ENCODE measurements at places on chromosomes 1 and 21.

GRCh38 chr1:26410706-26411623 is at the start of gene LIN28A:
Gene LIN28A, plus strand, starts transcription at chr1:26410817. Its CDS starts 75 bp downstream, at chr1:26410892.
- no peak for DNase-seq

DNA sequence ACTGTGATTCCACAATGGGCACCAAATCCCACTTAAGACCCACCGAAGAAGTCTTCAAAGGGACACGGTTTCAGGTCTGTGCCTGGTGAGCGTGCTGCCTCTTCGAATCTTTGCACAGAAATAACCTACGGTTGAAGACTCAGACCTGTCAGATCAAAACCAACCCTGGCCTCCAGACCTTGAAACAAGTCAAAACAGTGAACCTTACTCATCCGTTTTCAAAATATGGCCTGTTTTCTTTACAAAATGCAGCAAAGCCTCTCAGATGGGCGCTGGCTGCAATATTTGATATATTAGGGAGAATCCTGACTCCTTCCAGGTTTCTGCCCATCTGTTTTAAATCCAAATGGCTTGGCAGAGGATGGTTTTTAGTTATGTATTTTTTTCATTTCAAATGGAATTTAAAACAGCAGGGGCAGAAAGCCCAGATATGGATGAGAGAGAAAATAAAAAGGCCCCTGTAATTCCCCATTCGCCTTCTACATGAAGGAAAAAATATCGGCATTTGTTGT is 14.0 kb downstream of the JUN start:
- DNase-seq, result no peak

GRCh38 chr1:66374148-66374547 is 159.8 kb upstream of the SGIP1 start:
- DNase-seq, result peak; percentile 29

GRCh38 chr1:94971491-94971924 is 44.6 kb upstream of the CNN3 start:
- peak; percentile 93 for DNase-seq

DNA sequence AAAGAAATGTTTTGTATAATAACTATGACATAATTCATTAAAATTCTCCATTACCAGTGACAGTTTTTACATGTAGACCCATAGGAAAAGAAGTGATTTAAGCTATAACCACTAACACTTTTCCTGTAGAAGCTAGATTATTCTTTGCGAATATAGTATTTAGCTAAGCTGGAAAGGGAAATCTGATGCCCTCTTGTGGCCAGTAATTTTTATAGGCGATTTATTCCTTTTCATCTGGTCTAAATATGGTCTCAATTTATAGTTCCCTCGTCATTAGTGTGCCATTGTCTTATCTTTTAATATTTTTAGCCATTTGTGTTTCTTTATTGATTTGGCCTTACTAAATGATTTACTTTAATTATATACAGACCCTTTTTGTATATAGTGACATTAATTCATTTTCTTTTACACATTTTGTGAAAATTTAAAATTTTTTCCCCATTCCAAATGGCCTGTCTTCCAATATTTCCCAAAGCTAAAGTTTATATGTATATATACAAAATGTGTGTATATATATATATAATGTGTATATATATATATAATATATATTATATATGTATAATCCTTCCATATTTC is 26.7 kb downstream of the BTG3 start:
- peak; percentile 61 for DNase-seq

DNA sequence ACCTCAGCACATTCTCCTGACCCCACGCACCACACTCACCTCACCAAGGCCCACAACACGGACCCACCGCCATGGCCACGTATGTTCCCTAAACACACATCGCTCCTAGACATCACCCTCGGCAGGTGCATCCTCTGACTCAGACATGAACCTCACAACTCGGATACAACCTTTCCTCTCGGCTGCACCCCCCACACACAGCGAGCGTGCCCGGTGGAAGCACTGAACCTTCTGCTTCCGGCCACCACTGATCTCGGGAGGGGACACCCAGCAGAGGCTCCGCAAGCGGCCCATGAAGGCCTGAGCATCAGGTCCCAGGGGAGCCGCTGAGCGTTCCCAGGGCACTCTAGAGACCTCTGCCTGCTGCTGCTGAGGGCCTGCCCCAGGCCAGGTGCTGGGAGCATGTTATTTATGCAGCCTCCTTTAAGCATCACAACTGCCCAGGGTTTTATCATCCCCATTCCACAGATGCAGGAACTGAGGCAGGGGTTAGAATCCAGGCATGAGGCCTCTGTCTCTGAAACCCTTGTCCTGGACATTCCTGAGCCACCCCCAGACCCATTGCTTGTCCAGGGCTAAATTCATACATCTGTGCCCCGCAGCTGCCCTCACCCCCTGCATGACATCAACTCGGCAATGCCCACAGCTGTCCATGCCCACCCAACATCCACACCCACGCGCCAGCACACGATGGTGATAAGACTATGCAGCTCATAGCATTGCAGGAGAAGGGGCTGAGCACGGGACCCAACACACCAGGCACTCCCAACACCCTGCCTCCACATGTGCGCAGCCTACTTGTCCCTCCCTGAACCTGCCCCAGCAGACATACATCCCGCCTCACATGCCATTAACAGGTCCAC is 27.0 kb downstream of the SDC3 start:
- no peak for DNase-seq

DNA sequence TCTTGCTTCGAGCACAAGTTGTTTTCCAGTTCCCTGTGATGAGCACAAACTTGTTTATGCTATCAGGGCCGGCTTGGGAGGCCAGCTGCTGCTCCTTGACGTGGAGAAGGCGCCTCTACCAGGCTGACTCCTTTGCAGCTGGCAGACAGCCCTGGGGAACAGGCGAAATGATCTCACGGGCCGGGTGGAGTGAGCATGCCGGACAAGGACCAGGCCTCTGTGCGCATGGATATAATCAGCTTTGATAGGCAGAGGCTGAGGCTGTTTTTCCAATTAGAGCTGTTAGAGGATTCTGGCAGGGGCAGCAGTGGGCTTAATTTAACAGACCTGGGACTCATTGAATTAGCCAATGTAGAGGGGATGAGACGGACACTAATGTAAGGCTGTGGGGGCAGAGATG is 38.9 kb downstream of the FAM163A start:
- DNase-seq, result peak; percentile 17

DNA sequence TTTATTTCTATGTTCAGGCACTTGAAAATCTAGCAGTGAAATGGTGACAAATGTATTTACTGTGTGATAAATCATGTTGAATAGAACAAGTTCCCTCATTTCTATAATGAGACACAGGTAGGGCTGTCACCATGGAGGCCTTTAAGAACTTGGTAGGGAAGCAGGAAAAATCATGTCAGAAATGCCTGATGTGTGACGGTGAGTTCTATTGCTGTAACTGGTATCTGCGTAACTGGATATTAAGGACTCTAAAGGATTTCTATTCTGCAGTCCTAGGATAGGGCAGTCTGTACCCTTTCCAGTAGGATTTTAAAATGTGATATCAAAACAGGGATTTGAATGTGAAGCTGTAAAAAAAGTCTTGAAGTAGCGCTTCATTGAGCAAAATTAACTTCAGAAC is 15.5 kb downstream of the ACTN2 start:
- no peak for DNase-seq

DNA sequence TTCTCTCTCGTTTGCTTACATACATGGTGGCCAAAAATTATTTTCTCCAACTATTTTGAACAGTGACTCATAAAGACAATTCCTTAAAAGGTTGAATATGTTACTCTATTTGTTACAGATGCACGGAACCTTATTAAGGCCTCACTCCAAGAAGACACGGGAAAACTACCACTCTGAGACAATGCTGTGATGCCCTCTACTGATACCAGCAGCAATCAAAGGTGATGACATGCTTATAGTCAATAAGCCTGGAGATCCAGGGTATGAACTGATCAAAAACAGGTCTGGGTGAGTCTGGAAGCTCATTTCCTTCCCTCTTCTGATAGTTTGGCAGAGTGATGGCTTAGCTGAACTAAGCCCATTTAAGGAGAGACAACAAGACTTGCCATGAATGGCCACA is 563.0 kb downstream of the LRRIQ3 start:
- DNase-seq, result no peak

DNA sequence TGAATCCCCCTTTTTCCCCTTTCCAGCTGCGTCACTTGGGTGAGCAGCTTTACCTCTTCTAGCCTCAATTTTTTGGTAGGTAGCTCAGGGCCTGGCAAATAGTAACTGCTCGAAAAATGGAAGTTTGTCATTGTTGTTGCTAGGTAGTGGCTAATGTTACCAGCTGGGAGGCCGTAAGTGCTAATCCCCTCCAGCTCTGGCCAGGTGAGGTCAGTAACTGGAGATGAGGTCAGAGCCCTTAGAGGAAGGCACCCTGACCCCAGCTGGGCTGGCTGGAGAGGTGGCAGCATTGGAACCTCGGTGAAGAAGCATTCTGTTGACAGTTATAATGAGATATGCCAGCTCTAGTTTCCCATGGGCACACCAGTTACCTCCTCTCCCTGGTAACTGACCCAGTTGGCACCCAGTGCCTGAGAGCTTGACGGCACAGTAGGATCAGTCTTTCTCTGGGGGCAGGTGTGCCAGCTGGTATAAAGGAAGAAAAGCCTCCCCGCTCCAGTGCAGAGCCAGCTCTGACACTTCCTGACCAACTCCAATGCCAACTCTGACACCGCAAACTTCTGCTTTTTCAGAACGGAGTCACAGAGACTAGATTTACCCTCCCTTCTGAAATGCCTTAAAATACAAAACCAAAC is 35.0 kb upstream of the SLC2A1 start:
- no peak for DNase-seq

DNA sequence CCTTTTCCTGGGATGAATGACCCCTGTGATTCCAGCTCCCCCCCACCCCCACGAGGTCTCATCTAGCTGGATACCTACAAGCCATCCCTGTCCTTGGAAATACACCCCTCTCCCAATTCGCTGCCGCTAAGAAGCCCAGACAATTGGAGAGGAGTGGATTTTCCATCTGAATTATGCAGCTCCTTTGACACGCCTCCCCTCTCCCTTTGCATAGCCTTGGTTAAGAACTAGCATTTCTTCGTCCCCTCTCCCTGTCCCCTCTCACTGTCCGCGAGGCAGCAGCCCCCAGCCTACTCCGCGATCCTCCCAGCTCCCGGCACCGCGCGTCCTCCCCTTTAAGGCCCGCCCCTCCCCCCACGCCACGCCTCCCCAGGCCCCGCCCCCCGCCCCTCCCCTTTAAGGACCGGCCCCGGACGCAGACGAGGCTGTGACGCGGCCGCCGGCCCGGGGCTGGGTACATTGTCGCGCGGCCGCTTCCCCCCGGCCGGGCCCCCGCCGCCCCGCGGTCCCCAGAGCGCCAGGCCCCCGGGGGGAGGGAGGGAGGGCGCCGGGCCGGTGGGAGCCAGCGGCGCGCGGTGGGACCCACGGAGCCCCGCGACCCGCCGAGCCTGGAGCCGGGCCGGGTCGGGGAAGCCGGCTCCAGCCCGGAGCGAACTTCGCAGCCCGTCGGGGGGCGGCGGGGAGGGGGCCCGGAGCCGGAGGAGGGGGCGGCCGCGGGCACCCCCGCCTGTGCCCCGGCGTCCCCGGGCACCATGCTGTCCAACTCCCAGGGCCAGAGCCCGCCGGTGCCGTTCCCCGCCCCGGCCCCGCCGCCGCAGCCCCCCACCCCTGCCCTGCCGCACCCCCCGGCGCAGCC is at the start of gene MAPKAPK2:
TSS of gene MAPKAPK2 (plus strand) at position 428 of the 856 bp plus-strand sequence. CDS start at position 753, 325 bp downstream.
- peak; percentile 74 for DNase-seq

- DNase-seq, result no peak
These were observed 49.2 kb upstream of the IGSF21 start for GRCh38 chr1:18058206-18058921.

GRCh38 chr1:160394673-160395072 is 5.7 kb upstream of the VANGL2 start:
- no peak for DNase-seq

DNA sequence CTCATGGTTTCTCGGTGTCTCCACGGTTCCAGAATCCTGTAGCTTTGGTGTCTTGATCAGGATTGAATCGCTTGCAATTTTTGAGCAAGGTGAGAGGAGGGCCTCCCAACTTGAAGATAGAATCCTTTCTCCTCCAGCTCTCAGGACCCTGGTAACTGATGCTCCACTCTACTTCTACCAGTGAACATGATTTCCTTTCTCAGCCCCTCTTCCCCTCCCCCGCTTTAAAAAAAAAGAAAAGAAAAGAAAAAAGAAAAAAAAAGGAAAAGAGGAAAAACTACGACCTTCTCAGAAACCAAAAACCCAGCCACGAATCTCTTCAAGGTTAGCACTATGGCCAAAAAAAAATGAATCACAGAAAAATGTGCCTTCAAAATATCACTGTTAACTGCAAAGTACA is 1.2 kb downstream of the ARHGEF11 start:
- DNase-seq, result no peak

GRCh38 chr1:99532276-99532580 is 113.7 kb upstream of the PALMD start:
- DNase-seq, result no peak

- peak; percentile 74 for DNase-seq
These were observed 28.5 kb upstream of the KCNE2 start for GRCh38 chr21:34335316-34335715.

- peak; percentile 94 for DNase-seq
These were observed 22.7 kb upstream of the TRIM67 start for GRCh38 chr1:231139125-231139649.

DNA sequence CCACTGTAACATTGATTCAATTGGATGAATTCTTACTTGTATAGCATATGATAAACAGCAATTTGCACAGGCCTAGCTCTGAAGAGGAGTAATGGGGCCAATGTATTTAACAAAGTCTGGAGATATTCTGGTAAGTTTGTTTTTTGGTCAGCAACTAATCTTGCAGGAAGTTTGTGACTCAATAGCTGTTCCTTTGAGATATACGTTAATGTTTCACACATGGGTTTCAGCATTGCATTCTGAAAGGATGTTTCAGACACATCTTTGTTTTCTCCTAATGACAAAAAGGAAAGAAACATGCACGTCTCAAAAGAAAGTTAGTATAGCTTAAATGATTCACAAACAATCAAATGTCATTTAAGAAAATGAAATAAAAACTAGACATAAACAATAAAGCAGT is 49.0 kb downstream of the LTN1 start:
- peak; percentile 15 for DNase-seq

DNA sequence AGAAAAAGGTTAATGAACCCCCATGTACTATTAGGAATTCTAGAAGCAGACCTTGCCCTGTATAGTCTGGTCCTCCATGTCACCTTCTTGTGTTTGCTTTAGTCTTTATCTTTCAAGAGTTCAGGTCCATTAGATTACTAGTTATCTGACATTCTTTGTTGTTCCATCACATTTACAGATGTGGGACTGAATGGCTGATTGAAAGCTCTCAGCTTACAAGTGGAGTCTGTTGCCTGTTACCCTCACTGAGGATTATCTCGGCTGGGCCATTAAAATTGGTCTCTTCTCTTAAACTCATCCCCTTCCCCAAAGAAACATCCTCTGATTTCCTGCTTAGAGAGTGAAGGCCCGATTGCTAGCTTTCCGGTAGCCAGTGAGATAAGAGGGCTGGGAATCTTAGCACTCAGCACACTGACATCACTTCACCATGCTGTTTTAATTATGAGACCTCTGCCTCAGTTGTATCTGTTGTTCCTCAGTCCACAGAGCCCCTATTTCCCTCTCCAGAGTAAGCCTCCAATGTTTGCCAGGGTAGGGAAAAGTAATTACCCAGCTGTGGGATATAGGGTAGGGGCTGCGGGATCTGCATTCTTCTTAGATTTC is 76.8 kb downstream of the LPGAT1 start:
- no peak for DNase-seq
